A172 (cell line): ENCODE measurements at places on chromosomes 6 and 20. TPM values are rescaled to one million over a fixed set of nuclear protein-coding genes. Genes with fewer than 3 reads are reported as not detected.

DNA sequence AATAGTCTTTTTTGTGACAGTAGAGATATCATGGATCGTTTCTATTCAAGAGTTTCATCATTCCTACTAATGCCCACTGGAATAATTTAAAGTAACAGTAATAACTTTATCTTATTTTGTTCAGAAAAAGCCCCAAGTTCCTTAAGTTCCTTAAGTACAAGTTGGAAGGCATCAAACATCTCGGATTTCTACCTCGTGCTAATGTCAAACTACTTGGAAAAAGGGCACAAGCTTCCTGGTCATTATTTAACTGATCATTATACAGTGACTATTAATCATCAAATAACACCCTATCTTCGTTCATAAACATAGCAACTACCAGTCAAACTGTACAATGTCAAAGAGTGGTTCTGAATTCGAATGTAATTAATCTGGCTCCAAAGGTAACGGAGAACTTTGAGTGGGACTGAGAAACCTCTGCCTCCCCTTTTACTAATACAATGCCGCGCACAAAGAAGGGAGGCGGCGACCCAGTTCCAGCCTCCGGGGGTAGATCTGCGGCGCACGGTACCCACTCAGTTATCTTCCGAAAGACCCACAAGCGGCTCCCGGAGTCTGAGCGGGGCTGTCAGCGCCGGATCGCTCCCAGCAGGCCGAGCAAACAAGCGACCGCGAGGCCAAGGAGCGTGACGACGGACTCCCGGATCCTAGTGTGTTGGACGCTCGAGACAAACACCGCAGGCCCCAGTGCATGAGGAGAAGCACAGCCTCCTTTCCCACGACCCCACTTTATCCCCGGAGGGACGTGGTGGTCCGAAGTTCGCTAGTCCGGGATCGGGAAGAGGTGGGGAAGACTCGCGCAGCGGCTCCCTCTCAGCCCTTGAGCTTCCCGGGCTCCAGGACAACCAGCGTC is 716 bp downstream of the SHPRH start:
- peak; percentile 23 for DNase-seq

- no peak for DNase-seq
Measured at GRCh38 chr6:89172131-89172530, 26.3 kb downstream of the PM20D2 start.

- peak; percentile 14 for DNase-seq
Measured at GRCh38 chr6:11744753-11745152, 33.9 kb downstream of the ADTRP start.

- peak; percentile 22 for DNase-seq
Measured at GRCh38 chr20:22555791-22556564, 28.4 kb downstream of the FOXA2 start.

VARS1 gene
- 56.0 and 58.8 TPM in 2 replicates for total RNA-seq

GRCh38 chr6:39901116-39901655 is 33.1 kb downstream of the MOCS1 start:
- DNase-seq = no peak

ECT2L gene
- total RNA-seq = not detected in 2 replicates

DNA sequence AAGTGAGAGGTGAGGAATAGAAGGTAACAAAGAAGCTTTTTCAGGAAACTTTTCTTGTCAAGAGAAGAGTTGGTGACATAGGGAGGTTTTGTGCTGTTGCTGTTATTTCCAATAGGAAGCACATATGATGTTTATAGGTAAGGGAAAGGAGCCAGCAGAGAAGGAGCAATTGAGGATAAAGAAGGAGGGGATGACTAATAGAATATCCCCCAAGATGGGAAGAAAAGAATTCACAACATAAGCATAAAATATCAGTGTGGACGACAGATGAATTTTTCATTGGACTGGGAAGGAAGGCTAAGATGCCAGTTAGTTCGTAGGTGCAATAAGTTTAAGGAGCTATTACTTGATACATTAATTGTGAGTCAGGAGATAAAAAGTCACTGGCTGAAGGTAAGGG is 8.5 kb upstream of the BEND6 start:
- DNase-seq = no peak

MCUR1 gene
- 13.9 and 18.7 TPM in 2 replicates for total RNA-seq

RIMS1 gene
- not detected in 2 replicates for total RNA-seq

DNA sequence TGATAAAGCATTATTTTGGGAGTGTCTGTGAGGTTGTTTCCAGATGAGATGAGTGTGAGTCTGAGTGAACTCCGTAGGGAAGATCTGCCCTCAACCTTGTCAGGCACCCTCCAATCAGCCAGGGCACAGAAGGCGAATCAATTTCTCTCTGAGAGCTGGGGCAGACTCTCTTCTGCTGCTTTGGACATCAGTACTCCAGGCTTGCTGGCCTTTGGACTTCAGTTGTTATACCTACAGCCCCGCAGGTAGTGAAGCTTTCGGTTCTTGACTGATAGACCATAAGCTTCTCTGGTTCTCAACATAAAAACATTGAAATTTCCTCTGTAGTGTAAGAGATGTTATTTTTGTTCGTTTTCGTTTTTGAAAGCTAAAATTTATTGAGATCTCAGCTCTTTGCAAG is 71.4 kb downstream of the MAFB start:
- no peak for DNase-seq

LRRC1 gene
- total RNA-seq = 11.3 and 13.3 TPM in 2 replicates
